Sigmoid colon (tissue), 7 donors: ENCODE measurements at places on chromosomes 7 and 10. TPM values are rescaled to one million over a fixed set of nuclear protein-coding genes. Genes with fewer than 3 reads are reported as not detected.
A peak's percentile ranks its signal among the peaks of the same experiment; 100 is the strongest.

DNA sequence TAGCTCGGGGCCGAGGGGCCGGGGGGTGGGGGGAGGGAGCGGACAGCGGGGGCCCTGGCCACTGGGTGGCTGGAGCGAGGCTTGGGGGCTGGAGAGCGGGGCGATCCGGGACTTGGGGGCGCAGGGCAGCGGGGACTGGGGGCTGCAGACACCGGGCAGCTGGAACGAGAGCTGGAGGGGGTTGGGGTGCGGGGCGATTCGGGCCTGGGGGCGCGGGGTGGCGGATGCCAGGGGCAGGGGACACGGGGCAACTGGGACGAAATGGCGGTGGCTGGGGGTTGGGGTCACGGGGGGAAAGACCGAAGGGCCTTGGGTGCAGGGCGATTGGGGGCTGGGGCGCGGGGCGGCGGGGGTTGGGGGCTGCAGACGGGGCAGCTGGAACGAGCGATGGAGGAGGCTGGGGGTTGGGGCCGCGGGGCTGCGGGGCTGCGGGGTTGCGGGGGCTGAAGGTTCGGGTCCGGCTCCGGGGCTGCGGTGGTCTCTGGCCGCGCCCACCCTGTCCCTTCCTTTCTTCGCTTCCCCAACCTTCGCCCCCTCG lies 590 bp downstream of the COL26A1 start:
- no peak for DNase-seq

GRCh38 chr10:13404305-13404759 lies 56.2 kb upstream of the SEPHS1 start:
- DNase-seq: no peak

DNA sequence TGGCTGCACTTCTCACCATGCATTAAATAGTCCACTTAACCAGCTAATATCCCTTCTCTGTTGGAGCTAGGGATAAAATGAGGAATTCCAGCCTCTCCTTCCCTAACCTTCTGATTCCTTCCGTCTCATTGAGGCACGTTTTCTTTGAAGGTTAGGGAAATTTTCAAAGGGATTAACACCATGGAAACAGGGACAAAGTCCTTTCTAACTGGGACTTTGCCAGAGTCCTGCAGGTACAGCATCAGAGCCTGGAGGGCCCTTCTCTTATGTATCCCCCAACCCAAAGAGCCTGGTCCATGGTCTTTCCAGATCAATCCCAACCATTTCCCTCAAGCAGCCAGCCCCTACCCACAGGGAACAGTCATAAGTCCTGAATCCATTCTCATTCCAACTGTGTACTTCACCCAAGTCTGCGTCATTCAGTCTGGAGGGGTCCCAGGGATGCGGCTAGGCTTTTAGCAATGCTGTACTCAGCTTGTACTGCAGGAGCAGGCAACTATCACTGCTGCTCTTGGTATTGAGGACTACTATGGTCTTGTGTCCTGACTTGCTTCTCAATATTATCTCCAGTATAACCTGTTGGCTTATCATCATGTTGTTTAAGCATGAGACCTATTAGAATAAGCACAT lies 34.6 kb upstream of the CROT start:
- DNase-seq: no peak

DNA sequence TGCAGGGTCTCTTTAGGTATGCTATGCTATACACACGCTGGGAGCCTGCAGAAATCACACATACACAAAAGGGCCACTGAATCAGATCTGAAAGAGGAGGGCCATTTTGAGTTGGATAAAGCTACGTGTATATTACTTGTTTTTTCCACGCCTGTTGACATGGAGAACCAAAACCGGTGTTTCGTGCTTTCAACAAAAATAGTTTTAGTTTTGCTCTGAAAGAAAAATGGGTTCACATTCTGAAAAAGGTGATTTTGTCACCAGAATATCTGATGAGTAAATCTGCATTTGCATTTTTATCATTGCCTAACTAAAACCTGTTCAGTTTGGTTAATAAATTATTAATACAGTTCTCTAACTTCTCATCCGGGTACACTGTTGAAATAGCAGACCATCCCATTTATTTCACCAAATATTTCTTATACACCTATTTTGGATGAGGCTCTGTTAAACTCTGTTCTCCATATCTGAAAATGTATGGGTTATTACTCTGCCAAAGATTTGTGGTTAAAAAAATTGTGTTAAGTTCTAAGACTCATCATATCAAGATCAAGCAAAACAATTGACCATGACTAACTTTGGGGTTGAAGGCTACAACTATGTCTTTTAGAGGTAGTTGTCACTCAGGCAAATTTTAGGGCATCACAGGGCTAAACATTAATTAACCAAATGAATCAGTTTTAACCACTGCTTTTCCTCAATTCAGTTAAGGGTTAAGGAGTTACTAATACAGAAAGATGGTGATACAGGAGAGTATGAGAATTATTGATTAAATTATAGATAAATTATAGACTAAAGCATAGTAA lies 101.2 kb upstream of the RPA3 start:
- DNase-seq: no peak

DNA sequence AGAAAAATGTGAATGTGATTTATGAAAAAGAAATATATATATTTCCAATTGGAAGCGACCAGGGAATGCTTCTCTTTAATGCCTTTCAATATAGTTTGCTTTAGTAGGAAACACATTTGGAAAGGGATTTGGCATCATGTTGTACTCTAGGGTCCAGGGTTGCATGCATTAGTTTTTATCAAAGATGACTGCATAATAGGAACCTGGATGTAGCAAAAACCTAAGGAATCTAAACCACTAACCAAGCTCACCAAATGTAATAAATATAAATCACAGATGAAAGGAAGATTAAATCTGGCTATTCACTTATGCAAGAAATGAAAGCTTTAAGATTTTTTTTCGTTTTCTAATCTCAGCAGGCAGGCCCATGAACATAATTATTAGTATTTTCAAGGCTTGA lies 120.0 kb downstream of the ATXN7L1 start:
- no peak for DNase-seq

DNA sequence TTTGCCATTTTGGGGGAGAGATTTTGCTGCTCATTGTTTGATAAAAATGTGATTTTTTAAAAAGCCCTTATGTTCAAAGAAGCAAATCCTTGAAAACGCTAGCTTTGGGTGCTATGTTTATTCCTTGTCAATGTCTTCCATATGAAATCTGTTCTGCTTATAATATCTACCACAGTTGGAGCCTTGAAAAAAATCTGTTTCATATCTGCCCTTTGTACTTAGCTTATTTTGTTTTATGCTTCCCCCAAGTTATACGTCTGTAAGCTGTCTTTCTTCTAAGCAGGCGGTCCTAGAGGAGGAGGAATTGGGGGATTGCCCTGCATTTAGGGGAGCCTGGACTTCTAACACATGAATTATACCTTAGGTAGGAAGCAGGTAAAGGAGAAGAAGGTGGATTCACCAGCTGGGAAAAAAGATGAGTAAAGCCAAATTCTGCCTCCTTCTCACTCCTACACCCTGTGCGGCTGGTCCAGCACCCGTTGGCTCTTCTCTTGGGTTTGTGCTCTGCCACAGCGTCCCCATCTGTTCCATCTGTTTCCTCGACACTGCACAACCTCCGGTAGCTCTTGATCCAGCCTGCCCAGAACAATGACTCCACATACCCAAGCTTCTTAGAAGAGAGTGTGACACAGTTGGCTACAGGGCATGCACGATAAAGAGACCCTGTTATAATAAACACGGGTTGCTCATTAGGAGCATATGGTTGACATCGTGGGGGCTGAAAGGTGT lies 31.9 kb upstream of the NEUROD6 start:
- DNase-seq: no peak

DNA sequence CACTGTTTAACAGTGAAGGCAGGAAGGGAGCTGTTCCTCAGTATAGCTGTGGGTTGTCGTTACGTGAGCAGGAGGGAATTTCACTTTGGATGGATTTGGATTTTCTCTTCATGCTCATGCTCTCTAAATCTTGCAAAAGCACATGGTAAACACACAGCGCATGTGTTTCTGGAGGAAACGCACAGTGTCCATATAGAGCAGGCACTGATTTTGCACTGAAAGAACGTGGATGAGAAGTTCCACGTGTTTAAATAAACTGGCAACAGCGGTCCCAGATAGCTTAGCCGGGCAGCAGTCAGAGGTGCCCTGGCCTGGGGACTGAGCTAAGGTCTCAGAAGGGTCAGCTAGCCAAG lies 188.6 kb downstream of the MGMT start:
- DNase-seq: no peak

DNA sequence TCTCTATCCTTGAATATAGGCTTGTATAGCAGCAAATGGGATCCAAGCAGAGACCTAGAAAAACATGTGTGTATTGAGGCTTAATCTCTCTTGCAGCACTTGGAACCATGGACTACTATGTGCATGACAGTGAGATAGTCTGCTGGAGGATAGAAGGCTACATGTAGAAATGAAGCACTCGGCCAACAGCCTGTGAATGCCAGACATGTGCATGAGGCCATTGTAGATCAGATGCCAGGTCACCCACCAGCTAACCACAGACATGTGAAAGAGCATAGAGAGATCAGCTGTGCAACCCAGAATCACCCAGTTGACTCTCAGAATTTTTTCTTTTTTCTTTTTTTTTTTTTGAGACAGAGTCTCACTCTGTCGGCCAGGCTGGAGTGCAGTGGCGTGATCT lies 90.9 kb downstream of the NT5C2 start:
- no peak for DNase-seq

- peak; percentile 88 for DNase-seq
Measured at GRCh38 chr7:4681886-4682620, at the start of gene FOXK1. Gene FOXK1 (plus strand): TSS chr7:4682295. CDS start chr7:4682309, 14 bp downstream.

GRCh38 chr10:90960355-90960814 lies 39.5 kb upstream of the ANKRD1 start:
- no peak for DNase-seq

- DNase-seq: no peak
Measured at GRCh38 chr10:17747883-17748550, 4.0 kb upstream of the TMEM236 start.

DNA sequence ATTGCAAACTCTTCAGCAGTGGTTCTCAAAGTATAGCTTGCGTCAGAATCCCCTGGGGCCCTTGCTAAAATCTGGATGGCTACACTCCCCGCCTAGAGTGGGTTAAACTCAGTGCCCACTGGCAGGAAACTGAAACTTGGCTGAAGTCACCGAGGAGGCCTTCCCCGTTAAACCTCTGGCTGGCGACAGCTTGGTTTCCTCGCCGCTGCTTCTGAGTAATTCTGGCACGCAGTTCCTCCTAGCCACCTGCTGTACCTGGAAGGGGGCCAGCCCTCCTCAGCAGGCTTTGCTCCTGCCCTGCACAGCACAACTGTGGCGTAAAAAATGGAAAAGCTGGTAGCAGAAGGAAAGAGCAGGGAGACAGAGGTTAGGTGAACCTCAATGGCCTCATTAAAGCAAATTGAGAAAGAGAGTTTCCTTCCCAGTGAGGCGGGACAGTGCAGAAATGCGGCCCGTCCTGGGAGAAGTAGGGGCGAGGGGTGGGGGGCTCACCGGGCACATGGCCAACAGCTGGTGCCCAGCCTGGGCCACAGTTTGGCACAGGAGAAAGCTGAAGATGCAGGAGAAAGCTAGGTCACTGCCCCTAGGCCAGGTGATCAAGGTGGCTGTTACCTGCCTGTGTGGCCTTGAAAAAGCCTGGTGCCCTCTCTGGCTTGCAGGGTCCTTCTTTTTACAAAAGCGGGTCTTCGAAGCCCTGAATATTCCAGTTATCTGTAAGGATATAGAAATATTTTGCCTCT lies 46.6 kb downstream of the ALOX5 start:
- DNase-seq: peak; percentile 89

DNA sequence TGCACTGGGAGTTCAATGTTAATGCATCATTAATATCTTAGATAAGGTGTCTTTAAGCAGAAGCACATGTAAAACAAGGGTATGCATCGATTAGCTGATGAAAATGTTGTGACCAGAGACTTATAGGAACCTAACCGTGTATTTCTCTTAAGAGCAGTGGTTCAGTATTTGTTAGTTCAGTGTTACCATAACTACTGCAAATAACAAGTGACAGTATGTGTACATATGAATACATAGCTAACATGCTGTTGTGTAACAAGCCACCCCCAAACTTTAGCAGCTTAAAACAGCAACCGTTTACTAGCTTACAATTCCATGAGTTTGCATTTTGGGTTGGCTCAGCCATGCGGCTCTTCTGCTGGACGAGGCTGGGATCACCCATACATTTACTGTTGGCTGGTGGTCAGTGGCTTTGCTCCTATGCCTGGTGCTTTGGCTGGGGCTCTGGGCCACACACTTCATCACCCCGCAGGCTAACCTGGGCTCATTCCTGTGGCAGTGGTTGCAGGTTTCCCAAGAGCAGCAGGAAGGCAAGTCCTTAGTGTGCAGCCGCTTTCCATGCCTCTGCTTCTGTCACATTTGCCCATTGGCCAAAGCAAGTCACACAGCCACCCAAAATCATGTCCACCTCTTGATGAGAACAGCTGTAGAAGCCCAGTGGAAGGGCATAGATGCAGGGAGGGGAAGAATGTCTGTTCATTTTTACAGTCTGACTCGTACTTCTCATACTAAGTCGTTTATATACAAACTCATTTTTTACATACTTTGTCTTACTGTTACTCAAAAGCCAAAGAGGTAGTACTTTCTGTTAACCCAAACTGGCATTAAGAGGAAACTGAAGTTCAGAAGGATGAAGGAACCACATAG lies 103.3 kb upstream of the GATA3 start:
- DNase-seq: no peak

GRCh38 chr10:132804785-132805426 lies 19.0 kb upstream of the NKX6-2 start:
- DNase-seq: peak; percentile 48

DNA sequence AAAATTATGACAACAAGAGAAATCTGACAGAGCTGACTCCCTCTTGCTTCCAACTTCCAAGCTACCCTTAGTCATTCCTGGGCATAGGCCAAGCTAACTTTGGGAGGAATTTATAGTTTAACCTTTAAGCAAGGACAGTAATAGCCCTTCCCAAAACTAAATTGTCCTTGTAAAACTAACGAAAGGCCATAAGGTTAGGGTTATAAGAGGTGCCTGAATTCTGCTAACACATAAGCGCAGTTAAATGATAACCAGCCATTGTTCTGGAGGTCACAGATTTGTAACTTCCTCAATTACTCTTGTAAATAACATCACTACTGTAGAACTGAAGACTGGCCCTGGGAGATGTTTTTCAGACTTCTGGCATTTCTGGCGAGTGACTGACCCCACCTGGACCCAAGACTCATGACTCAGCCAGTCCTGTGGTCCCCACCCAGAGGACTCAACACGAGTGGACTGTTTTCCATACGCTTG lies 481.2 kb downstream of the KCNMA1 start:
- no peak for DNase-seq

DNA sequence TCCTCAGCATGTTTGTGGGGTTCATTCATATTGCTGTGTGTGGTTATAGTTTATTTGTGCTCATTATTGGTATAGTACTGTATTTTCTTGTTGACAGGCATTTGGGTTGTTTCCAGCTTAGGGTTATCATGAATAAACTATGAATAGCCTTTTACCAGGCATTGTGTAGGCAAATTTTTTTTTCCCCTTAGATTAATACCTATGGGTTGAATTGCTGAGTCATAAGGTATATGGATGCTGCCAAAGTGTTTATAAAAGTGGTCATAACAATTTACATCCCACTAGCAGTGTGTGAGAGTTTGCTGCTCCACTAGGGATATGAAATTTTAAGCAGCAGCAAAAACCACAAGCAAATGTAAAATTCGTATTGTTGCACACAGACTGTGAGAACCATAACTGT lies 175.0 kb downstream of the PLPP4 start:
- DNase-seq: no peak

FAM25G gene
- polyA plus RNA-seq: 1.8 TPM

FAM221A gene
- polyA plus RNA-seq: 8.6 TPM
